ENCODE measurements at places on chromosomes 3 and 15.

- DNase-seq = no peak
These were observed 700.5 kb upstream of the NAALADL2 start for GRCh38 chr3:174158674-174159073.

DNA sequence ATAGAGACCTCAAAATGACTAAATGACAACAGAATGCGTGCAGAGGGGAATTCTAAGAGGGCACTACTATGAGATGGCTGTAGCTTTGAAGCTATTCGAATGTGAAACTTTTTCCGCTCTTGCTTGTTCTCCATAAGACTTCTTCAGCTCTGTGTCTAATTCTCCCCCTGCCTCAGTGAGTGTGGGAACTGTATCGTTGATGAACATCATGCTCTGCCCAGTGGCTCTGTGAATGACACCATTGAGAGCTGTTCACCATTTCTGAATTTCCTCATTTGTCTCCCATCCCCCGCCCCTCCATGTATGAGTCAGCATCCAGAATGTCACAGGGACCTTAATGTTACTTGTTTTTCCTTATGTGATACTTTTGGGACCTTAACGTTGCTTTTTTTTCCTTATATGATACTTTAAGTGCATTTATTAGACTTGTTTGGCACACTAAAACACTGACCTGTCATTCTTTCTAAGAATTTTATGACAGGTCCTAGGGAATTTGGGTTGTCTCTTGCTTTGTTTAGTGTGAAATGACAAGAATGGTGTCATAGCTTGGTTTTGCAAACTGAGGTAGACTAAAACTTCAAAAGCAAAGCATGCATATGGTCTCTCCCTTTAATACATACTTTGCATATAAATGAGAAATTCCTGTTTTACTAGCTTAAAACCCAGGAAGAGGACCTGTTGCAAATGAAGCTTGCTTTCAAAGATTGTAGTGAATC lies 99.6 kb downstream of the FNDC3B start:
- peak; percentile 7 for DNase-seq

DNA sequence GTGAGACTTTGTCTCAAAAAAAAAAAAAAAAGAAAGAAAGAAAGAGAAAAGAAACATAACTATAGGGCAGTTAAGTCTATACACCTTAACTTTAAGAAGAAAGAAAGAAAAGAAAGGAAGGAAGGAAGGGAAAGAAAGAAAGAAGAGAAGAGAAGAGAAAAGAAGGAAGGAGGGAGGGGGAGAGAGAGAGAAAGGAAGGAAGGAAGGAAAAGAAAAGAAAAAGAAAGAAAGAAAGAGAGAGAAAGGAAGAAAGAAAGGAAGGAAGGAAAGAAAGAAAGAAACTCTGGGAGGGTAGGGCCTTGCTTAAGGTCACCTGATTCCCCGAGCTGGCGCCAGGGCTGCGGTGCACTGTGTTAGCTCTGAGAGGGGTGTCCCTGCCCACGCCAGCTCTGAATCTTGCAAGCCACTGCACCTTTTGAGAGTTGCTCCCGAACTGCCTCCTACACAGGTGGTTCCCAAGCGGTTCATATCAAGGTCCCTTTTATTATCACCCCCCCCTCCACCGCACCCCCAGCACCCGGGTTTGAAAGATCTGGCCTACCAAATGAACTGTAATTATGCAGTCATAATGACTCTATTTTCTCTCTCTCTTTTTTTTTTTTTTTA lies 39.2 kb upstream of the VPS8 start:
- DNase-seq = no peak

GRCh38 chr15:58556541-58556940 lies 124.8 kb downstream of the LIPC start:
- no peak for DNase-seq

- no peak for DNase-seq
These were observed 2.0 kb downstream of the WNT7A start for GRCh38 chr3:13877911-13878280.

- DNase-seq = no peak
These were observed 18.9 kb downstream of the CD200 start for GRCh38 chr3:112351823-112352222.

GRCh38 chr15:41933771-41934170 lies 38.6 kb downstream of the EHD4 start:
- DNase-seq = no peak

DNA sequence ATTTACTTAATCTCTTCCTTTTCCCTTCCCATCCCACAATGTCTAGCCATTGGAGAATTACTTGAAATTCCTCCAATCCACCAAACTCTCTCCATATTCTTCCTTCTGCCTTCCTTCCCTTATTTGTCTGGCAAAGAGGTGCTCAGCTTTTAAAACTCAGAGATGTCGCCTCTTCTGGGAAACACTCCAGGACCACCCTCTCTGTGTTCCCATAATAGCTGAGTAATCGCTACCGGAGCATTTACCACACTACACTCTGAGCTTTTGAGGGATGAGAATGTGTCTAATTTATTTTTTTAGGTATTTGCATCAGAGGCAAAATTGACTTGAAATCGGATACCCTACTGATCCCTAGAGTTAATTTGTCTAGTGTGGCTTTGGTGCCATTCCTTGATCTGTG lies 245.7 kb upstream of the TPRG1 start:
- no peak for DNase-seq

DNA sequence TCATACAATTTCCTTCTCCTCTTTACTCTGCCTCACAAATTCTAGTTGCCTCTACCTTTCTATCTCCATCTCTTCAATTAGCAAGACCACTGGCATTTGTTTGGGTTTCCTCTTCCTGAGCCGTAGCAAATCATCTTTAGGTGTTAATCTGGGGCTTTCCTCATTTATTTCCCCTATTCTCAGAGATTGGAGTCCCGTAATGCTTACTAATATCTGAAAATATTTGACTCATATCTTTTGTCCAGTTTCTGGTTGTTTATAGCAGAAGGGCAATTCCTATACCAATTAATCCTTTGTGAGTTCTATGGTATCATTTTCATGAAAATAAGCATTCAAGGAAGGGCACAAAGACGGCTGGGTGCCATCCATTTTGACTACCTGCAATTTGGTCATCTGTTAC lies 103.7 kb downstream of the NR2E3 start:
- no peak for DNase-seq

DNA sequence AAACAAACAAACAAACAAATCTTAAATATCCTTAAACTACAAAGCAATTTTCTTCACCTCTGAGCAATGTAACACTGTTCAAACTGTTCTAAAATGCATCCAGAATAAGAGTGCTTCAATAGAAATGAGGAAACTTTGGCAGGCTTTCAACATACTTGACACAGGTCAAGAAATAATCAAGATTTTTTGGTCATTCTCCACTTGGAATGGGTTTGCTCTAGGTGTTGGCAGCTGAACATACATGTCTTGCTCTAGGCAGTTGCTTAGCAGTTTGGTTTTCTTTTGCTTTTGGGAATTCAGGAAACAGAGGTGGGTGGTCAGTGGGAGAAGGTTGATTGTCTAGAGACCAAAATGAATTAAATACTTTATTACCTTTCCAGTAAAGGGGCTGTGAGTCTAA lies 1.4 kb upstream of the LRRC3B start:
- no peak for DNase-seq

- DNase-seq = no peak
These were observed 10.9 kb downstream of the TM6SF1 start for GRCh38 chr15:83118291-83118827.

GRCh38 chr15:99981839-99982658 lies 248.8 kb upstream of the LYSMD4 start:
- DNase-seq = no peak

GRCh38 chr3:38556640-38557358 lies 60.7 kb downstream of the EXOG start:
- no peak for DNase-seq

DNA sequence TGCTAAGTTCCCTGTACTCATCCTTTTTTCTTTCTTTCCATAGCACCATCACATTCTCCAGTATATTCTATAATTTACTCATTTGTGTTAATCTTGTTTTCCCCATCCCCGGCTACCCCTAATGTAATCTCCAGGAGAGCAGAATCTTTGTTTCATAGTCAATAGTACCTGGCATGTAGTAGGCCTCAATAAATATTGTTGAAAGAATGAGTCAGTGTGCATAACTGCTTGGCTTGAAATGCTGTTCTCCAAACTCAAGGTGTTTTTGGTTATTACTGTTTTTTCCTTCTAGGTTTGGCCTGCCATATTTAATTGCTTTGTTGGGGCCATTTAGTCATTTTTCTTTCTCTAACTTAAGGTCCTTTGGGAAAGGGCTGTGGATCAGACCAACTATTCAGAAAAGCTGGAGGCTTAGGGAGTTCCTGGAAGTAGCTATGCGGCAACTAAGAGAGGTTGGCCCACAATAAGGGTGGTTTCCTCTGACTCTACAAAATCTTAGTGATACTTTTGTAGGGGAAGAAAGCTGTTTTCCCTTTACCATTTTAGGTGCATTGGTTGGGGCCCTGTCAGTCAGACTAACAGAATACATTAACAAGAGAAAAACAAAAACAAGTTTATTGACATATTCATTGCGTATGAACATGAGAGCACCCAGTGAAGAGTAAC lies 28.4 kb downstream of the KAT2B start:
- no peak for DNase-seq

GRCh38 chr3:39753391-39753790 lies 56.0 kb upstream of the MYRIP start:
- DNase-seq = no peak

DNA sequence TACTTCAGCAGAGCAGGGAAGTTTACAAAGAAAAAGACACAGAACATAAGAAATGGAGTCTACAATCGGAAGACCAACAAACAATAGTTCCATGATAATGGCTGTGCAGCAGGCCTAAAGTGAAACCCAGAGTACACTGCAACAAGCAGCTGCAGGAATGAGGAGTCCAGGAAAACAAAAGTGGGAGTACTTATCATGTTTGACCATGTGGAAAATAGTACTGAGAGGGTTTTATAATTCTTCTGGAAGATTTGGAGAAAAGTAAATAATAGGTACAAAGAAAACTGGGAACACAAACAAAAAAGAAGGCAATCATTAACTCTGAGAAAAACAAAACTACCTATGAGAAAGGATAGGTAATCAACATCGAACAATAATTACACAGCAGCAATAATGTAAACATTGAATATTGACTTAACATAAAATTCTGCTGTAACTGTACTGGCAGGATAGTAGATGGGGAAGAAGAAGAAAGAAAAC lies 87.5 kb downstream of the NEK10 start:
- DNase-seq = no peak

GRCh38 chr3:99856437-99857220 lies 39.0 kb downstream of the CMSS1 start:
- DNase-seq = no peak

- no peak for DNase-seq
These were observed 17.2 kb upstream of the GNB5 start for GRCh38 chr15:52208306-52208946.

DNA sequence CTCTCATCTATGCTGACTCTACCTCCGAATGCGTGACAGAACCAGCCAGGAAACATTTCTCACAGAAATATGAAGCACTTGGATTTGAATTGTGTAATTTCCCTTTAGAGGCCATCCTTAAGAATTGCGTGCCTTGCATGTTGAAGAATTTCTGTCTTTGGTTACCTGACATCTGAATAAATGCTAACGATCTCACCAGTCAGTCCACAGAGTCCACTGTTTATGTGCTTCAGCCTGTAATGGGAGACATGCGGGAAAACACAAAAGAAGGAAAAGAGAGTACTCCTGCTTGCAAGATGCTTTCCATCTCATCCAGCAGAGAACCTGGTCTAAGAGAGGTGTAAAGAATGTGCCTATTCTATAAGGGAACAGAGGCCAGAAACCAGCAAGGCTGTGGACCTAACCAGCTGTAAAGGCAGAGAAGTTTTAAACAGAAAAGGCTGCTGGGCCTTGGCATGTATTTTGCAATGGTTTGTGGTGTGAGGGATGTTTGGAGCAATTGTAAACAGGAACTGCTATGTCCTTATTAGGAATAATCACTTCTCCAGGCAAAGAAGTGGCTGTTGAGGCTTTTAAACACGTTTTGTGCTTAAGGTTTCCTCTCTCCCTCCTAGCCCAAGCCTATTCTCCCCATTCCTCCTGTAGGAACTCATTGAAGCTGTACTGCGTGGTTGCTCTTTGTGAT lies 36.4 kb upstream of the BOC start:
- DNase-seq = no peak

- DNase-seq = no peak
These were observed 90.7 kb downstream of the FNDC3B start for GRCh38 chr3:172129850-172130716.

DNA sequence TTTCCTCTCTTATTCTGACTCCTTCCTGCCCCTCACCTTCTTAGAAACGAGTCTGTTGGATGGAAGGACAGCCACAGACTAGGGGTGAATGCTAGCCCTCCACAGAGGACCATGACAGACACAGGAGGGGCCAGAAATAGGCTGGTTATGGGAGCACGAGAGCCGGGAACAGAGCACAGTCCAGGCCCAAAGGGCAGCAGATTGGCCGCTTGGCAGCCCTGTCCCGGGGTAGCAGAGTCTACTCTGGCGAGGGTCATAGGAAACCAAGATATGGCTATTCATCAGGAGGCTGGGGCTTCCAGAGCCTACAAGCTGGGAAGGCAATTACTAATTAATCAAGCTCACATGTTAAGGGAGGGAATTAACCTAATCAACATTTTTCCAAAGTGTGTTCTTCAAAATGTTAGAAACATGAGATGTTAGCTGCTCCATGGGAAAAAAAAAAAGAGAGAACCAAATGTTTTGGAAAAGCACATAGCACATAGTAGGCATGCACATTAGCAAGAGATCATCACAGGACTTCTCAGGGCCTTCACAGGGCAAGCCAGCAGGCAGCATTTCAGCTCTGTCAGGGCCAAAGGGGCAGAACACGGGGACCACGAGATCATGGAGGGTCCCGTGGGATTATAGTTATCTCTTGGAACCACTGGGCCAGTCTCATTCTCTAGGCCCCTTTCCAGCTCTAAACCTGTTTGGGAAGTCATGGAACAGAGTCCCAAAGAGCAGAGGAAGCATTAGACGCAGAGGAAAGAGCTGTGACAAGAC lies 13.3 kb downstream of the SEMA3G start:
- no peak for DNase-seq

DNA sequence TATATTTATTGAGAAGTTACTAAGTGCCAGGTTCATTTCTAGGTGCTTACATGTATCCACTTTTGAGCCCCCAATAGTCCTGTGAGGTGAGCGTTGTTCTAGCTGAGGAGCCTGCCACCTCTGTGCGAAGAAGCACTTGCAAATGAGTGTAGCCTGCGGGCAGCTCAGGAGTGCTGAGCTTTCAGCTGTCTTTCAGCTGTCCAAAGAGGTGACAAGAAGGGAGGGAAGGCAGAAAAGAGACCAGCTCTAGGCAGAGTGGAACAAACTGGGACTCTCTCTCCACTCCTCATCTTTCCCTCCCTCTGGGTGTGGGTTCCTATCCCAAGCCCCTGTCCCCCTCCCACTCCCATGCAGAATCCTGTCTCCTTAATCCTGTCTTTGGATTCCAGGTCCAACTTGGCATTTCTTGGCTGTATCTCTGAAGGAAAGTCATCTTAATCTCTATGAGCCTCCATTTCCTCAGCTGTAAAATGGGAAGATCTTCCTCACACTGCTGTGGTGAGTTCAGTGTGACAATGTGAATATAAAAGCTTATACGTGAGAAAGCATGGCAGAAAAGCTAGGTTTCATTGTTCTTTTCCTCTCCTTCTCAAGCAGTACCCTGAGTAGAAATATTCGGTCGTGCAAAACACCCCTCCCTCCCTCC lies 6.7 kb upstream of the SRP14 start:
- peak; percentile 1 for DNase-seq
